ENCODE measurements at places on chromosomes 11 and 22. TPM values are rescaled to one million over a fixed set of nuclear protein-coding genes. Genes with fewer than 3 reads are reported as not detected.

Gene SLC17A6
- not detected for total RNA-seq

Gene MRGPRX3
- not detected for total RNA-seq

Gene RASL10A
- 2.0 TPM for total RNA-seq

Gene GAL
- total RNA-seq, result 1.1 TPM

Gene GGTLC2
- total RNA-seq, result not detected

Gene ARRB1
- total RNA-seq, result 54.5 TPM

Gene ALDH3B1
- total RNA-seq, result 0.98 TPM

Gene TOP3B
- 45.3 TPM for total RNA-seq

Gene CASP1
- total RNA-seq, result 43.8 TPM

Gene TMEM191B
- 3.4 TPM for total RNA-seq

Gene CCDC116
- 2.5 TPM for total RNA-seq

Gene AMBRA1
- total RNA-seq, result 50.7 TPM

Gene IL17REL
- total RNA-seq, result not detected

Gene IFTAP
- 0.89 TPM for total RNA-seq

Gene OR56A1
- total RNA-seq, result 0.05 TPM

Gene BMAL1
- total RNA-seq, result 82.1 TPM

Gene CPT1B
- total RNA-seq, result 102 TPM

Gene UBQLNL
- total RNA-seq, result not detected

Gene TPBGL
- 0.43 TPM for total RNA-seq

Gene JAML
- total RNA-seq, result 1.4 TPM

Gene C22orf42
- total RNA-seq, result not detected

Gene CENPM
- 115 TPM for total RNA-seq

Gene C22orf31
- not detected for total RNA-seq

Gene TEX54
- total RNA-seq, result 1.0 TPM

Gene FGF4
- not detected for total RNA-seq

Gene OR5B21
- total RNA-seq, result 3.5 TPM

Gene MOGAT2
- total RNA-seq, result not detected

Gene FLRT1
- total RNA-seq, result not detected

Gene KCNJ5
- not detected for total RNA-seq

Gene CARS1
- 88.8 TPM for total RNA-seq

Gene BDNF
- not detected for total RNA-seq

Gene EHF
- total RNA-seq, result 0.50 TPM

Gene IGF2
- total RNA-seq, result not detected

Gene SYTL2
- total RNA-seq, result 74.8 TPM

Gene HBD
- total RNA-seq, result not detected

Gene RBFOX2
- 1.8 TPM for total RNA-seq

Gene CATSPERZ
- total RNA-seq, result not detected

Gene MYBPC3
- total RNA-seq, result not detected

Gene ARHGAP1
- total RNA-seq, result 68.9 TPM

Gene LSP1
- 240 TPM for total RNA-seq

Gene ASCL2
- total RNA-seq, result 2.5 TPM

Gene ANO3
- total RNA-seq, result not detected

Gene PARVA
- not detected for total RNA-seq

Gene C11orf87
- total RNA-seq, result not detected
